ENCODE measurements at places on chromosomes 11 and 22.
A peak's percentile ranks its signal among the peaks of the same experiment; 100 is the strongest.

- DNase-seq: no peak
Measured at GRCh38 chr11:80084608-80085007, 643.8 kb upstream of the TENM4 start.

DNA sequence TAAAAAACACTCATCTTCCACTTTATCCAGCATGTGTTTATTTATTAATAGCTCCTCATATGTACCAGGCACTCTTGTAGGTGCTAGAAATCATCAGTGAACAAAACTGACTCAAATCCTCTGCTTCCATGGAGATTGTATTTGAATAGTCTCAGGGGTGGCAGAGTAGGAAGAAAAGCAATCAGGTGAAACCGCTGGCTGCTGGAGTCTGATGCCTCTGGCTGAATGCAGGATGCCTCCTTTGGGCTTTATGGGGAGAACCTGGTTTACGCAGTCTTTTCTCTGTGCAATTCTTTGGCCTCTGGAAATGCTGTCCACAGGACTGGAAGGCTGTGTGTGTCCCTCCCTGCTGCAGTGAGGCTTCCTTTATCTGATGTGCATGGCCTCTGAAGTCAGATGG, 12.8 kb upstream of the OSBP2 start:
- DNase-seq: no peak

GRCh38 chr11:126415669-126416420, 60.4 kb downstream of the ST3GAL4 start:
- no peak for DNase-seq

DNA sequence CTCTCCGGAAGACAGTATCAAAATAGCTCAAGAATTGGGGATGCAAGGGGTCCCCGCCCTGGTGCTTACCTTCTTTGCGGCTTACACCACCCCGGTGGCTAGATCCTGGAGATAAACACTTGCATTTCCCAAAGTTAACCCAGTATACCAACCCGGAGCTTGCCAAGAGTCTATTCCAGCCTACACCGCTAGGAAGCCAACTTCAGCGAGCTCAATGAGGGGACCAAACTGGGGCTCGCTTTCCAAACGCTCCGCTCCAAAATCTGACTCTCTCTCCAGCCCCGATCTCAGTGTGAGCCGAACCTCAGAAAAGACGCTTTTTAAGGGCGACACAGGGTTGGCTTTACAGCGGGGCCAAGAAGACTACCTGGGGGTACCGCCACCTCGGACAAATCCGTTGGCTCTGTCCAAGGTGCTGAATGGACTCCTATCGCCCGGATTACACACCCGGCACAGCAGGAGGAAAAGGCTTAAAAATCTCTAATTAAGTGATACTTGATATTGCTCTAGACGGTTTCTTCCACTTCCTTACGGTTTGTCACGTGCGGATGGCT, 20.1 kb upstream of the BDNF start:
- no peak for DNase-seq

- DNase-seq: no peak
Measured at GRCh38 chr11:92911478-92911877, 58.0 kb upstream of the MTNR1B start.

DNA sequence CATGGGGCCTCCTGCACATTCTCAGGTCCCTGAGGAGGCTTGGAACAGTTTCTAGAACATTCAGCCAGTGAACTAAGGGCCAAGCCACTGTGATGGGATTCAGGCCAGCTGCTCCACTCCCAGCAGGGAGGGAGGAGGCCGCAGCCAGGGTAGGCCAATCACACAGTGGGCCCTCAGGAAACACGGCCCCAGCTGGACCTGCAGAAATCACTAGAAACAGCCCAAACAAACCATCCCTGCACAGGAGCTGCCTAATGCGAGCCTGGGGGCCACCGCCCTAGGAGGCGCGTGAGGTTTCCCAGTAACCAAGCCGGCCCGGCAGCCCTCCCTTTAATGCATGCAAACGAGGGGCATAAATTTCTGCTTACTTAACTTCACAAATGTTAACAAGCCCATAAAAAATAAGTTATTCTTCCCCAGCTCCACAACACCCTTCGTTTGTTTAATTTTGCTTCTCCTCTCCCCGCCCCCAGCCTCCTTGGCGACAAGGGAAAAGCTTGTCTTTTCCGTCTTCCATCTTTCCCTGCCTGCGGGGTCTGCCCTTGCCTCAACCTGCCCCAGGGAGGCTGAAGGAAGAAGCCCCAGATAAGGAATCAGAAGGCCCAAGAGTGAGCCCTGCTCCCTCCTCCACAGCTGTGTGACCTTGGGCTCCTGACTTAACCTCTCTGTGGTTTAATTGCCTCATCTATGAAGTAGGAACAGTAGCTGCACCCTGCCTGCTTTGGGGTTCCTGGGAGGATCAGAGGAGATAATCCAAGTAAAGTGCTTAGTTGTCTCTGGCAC, 25.7 kb downstream of the ELFN2 start:
- no peak for DNase-seq

DNA sequence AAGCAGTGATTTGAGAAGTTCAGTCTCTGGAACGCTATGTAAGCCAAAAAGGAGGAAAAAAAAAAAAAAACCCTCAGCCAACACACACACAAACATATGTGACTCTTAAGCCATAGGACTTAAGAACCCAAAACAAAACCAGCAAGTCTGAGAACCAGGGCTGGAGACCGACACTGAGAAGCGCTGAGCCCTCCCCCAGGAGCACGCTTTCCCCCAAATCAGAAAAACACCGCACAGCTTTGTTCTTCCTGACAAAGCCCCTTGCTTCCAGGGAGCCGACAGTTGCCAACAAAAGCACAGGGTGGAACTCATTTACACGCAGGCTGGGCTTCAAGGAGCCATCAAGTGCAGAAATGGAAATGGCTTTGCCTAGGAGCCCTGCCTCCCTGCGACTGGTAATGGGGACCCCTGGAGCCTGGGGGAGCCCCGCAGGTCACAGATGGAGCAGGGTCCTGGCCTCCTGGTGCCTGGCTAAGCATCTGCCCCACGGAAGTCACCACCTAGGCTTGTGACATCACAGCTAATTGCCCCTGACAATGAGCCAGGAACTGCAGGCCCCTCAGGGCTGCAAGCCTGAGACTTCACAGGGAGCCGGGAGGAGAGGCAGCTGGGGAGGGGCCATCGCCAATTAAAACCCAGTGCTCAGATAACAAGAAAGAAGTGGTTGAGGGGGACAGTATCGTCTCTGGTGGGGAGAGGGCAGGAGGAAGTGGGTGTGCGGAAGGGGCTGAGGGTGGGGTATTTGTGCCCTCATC, 66.9 kb downstream of the NFAM1 start:
- DNase-seq: no peak

GRCh38 chr11:6459099-6459450, 14.7 kb downstream of the TRIM3 start:
- DNase-seq: no peak

DNA sequence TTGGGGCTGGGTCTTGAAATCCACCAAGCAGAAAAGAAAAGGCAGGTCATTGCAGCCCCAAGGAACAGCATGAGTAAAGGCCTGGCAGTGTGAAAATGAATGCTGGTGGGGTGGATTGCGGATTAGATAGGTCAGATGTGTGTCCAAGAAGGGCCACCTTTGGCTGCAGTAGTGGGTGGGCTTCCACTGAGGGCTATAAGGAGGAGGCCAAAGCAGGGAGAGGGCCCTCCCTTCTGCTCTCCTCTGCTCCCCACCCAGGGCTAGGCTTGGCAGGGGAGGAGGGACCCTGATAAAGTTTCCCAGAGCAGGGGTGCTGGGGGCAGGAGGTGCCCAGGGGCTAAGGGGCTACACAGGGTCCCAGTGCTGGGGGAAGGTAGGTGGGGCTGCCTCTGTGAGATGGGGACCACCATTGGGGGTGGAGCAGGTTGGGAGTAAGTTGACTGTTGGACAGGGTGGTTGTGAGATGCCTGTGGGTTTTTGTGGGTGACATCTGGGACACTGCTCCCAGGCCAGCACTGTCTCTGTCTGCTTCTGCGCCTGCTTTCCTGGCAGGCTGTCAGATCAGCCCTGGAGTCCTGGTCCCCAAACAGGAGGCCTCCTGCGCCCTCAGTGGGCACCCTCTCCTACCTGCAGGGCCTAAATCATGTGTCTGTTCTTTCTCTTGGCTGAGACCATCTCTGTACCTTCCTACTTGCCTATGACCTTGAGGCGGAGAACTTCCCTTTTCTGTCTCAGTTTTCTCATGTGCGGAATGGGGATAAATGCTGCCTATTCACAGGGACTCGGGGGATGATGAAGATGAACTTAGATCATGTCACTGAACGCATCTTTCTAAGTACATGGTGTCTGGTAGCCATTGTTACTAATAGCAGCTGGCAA, 1.9 kb downstream of the CAPN5 start:
- no peak for DNase-seq

DNA sequence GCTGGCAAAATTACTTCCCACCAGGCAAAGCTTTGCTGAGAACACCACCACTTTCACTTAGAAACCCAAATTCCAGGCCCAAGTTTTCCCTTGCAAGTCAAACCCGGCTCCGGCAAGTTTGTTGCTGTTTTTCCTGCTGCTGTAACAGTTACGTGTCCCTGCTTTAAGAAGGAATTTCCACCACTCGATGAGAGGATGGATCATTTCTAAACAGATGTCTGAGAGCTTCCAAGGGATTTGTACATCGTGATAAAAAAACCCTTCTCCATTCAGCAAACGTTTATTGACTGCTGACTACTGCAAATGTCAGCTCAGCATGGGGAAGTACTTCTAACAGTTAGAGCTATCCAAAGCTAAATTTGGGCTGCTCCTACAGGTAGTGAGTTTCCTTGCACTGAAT, 19.7 kb downstream of the P2RX3 start:
- DNase-seq: no peak

- DNase-seq: no peak
Measured at GRCh38 chr22:32631507-32632255, 157.1 kb downstream of the FBXO7 start.

DNA sequence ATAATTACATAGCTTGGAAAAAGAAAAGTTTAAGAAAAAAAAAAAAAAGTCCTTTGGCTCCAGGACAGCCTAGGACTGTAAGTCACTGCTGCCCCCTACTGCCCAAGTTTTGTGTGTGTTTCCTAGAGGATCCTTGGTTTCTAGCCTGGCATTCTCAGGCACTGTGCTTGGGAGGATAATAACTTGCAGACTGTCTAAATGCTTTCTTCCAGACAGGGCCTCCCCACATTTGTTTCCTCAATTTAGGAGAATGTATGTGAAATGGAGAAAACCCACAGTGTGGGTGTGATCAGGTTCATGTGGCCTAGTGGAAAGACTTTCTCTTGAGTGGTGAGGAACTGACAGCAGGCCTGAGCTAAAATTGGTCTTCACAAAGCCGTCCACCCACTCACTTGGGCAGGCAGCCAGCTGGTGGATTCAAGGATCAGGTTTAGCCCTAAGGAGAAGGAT, 191.0 kb downstream of the NAV2 start:
- peak; percentile 78 for DNase-seq

GRCh38 chr22:17954200-17954859, 70.0 kb downstream of the MICAL3 start:
- DNase-seq: no peak

DNA sequence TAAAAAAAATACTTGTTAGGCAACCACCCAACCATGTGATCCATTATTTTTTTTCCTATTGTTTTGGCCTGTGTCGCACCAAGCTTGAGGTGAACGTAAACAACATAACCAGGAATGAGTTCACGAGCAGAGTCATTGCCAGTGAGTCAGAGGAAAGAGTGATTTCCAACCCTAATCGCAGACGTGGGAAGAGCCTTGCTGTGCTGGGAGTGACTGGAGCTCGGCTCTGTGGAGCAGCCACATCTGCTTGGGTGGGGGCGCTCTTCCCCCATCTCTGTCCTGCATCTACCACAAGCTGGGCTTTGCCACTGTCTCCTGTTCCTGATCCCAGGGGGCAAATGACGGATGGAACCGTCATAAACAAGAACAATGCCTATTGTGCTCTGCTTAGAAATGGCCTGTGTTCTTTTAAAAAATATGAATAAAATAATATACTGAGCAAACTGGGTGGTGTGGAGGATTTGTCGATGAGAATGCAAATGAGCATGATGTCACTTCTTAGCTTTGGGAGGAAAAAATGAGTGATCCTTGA, 210.0 kb downstream of the KIRREL3 start:
- DNase-seq: no peak

DNA sequence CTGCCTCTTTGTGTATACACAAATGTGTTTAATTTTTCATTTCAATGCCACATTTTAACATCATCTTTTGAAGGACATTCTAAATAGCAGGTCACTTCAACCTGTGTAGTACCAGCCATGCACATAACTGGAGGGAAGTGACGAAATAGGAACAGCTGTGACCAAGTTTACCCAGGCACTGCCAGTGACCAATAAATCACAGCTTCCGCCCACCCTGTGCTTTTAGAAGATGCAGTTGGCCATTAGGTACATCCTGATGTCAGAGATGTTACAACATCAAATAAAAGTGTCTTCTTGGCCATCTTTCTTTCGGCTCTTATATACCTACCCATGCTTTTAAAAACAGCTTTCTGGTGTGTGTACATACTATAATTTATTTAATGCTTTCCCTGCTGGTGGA, 7.8 kb downstream of the LDLRAD3 start:
- DNase-seq: no peak

- no peak for DNase-seq
Measured at GRCh38 chr11:32006799-32007388, 84.0 kb upstream of the RCN1 start.

DNA sequence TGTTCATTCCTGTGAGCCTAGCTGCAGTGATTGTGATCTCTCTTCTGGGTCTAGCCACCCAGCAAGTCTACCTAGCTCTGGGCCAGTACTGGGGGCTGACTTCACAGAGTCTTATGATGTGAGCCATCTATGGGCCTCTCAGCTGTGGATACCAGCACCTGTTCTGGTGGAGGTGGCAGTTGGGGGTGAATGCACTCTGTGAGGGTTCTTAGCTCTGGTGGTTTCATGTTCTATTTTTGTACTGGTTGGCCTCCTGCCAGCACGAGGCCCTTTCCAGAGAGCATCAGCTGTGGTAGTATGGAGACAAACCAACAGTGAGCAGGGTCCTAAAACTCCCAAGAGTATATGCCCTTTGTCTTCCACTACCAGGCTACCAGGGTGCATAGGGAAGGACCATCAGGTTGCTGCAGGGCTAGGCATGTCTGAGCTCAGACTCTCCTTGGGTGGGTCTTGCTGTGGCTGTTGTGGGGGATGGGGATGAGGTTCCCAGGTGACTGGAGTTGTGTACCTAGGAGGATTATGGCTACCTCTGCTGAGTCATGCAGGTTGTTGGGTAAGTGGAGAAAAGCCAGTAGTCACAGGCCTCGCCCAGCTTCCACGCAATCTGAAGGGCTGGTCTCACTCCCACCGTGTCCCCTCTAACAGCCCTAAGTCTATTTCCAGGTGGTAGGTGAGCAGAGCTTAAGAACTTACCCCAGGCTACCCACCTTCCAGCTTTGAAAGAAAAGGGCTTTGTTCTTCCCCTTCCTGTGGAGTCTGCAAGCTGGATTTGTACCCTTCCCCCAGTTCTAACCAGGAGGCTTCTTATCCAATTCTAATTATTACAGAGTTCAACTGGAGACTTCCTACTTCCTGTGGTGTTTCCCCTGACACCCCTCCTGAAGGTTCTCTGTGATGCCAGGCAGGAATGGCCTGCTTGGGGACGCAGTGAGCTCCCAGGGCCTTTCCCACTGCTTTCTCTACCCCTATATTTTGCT, 250.7 kb downstream of the LUZP2 start:
- no peak for DNase-seq

GRCh38 chr22:43993072-43993760, 30.9 kb upstream of the PARVB start:
- DNase-seq: no peak
